ENCODE measurements at places on chromosomes 16 and 17.

DNA sequence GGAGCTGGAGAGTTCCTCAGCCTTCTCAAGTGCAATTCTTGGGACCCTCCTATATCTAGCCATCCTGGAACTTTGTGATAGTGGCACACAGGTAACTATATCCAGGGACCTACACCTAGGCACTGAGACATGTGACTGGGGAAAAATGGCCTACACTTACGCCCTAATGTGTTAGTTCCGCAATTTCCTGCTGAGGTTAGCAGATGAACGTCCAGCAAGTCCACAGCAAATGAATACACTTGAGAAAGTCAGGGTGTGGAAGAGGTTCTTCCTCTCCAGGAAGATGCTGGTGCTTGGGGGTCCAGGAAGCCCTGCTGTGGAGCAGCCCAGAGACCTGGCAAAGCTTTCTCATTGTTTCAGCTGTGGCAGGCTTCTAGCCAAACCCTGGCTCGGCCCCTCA is 20.8 kb downstream of the PIK3R5 start:
- DNase-seq = no peak
- H3K27me3 ChIP-seq = no peaks in the 10 kb centered on the region
- H3K4me1 ChIP-seq = no peaks in the 10 kb centered on the region
- no peak overlapping the region for H3K4me3 ChIP-seq

DNA sequence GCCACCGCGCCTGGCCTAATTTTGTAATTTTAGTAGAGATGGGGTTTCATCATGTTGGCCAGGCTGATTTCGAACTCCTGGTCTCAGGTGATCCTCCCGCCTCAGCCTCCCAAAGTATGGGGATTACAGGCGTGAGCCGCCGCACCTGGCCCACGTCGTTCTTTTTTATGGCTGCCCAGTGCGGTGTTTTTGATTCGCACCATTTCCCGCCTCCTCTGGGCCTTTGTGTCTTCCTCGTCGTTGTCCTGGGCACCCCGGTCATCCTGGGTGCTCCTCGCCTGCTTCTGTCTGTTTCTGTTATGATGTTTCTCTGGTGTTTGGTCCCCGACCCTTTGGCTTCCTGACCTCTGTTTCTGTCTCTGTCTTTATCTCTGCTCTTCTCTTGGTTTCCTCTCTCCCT is 15.0 kb downstream of the CBX4 start:
- H3K4me1 ChIP-seq = no peaks in the 10 kb centered on the region
- H3K4me3 ChIP-seq = no peak overlapping the region
- DNase-seq = no peak
- H3K27me3 ChIP-seq = peaks cover 6% of the 10 kb centered on the region
- H3K36me3 ChIP-seq = no peaks in the 10 kb centered on the region

DNA sequence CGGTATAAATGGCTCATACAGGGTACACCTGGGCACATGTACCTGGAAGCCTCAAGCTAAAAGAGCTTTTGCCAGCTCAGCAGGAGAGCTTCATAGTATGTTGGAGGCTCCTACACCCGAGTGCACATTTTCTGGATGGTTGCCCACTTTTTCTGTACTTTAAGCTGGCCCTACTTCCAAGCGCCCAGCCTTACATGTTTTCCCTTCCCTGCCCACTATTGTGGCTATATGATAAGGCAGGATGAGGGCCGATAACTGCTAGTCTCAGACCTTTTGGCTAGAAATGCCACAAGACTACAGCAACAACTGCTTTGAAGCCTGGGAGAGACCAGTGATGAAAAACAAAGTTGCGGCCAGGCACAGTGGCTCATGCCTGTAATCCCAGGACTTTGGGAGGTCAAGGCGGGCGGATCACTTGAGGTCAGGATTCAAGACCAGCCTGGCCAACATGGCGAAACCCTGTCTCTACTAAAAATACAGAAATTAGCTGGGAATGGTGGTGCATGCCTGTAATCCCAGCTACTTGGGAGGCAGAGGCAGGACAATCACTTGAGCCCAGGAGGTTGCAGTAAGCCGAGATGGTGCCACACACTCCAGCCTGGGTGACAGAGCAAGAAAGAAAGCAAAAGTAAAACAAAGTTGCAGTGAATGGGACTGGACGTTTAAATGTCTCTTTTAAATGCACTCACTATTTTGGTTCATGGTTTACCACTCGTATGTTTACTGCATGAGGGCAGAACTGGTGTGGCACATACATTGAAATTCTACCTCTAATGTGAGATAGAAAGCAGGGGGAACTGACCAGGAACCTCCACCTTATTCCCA is 14.2 kb upstream of the MARCHF10 start:
- H3K27ac ChIP-seq = no peak overlapping the region
- H3K4me3 ChIP-seq = no peak overlapping the region
- no peaks in the 10 kb centered on the region for H3K36me3 ChIP-seq
- H3K4me1 ChIP-seq = peaks cover 2% of the 10 kb centered on the region
- H3K27me3 ChIP-seq = no peaks in the 10 kb centered on the region

GRCh38 chr16:50747207-50747956 is 5.5 kb downstream of the CYLD start:
- H3K36me3 ChIP-seq = no peaks in the 10 kb centered on the region
- H3K27me3 ChIP-seq = no peaks in the 10 kb centered on the region
- peak; percentile 43 for DNase-seq
- H3K27ac ChIP-seq = no peak overlapping the region
- no peak overlapping the region for H3K4me3 ChIP-seq

GRCh38 chr17:35087731-35088355 is 24.3 kb upstream of the RFFL start:
- peak overlapping the region; percentile 92 for H3K27ac ChIP-seq
- H3K36me3 ChIP-seq = no peaks in the 10 kb centered on the region
- no peak for DNase-seq
